CD4-positive, alpha-beta memory T cell (primary cell): ENCODE measurements at places on chromosomes 3 and 15.

DNA sequence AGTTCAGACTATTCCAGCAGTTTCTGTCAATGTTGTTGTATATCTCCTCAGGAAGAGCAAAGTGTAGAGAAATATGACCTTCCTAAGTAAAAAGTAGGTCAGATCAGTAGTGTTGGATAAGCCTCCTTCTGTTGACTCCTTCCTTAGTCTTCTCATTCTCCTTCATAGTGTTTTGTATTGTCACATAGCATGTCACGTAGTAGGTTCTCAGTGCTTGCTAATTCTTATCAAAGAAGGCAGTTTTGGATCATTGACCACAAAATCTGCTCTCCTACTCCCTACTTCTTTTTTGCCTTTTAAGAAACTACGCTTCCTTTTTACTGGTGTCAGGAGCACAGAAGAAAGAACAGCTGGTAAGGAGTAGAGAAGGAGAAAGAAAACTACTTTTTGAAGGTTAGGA lies 1.0 kb upstream of the MGA start:
- no peak for DNase-seq
- no peaks in the 10 kb centered on the region for H3K27me3 ChIP-seq
- H3K27ac ChIP-seq, result no peak overlapping the region
- H3K36me3 ChIP-seq, result no peaks in the 10 kb centered on the region

- H3K4me1 ChIP-seq, result no peaks in the 10 kb centered on the region
- H3K4me3 ChIP-seq, result no peak overlapping the region
- no peaks in the 10 kb centered on the region for H3K27me3 ChIP-seq
- H3K27ac ChIP-seq, result no peak overlapping the region
- H3K36me3 ChIP-seq, result no peaks in the 10 kb centered on the region
Measured at GRCh38 chr3:111846039-111846438, 13.0 kb upstream of the PHLDB2 start.

GRCh38 chr3:41220906-41221677 lies 21.8 kb downstream of the CTNNB1 start:
- peaks cover 23% of the 10 kb centered on the region for H3K36me3 ChIP-seq
- H3K27ac ChIP-seq, result no peak overlapping the region
- H3K4me1 ChIP-seq, result peaks cover 65% of the 10 kb centered on the region
- no peak overlapping the region for H3K4me3 ChIP-seq
- DNase-seq, result no peak
- no peaks in the 10 kb centered on the region for H3K27me3 ChIP-seq

DNA sequence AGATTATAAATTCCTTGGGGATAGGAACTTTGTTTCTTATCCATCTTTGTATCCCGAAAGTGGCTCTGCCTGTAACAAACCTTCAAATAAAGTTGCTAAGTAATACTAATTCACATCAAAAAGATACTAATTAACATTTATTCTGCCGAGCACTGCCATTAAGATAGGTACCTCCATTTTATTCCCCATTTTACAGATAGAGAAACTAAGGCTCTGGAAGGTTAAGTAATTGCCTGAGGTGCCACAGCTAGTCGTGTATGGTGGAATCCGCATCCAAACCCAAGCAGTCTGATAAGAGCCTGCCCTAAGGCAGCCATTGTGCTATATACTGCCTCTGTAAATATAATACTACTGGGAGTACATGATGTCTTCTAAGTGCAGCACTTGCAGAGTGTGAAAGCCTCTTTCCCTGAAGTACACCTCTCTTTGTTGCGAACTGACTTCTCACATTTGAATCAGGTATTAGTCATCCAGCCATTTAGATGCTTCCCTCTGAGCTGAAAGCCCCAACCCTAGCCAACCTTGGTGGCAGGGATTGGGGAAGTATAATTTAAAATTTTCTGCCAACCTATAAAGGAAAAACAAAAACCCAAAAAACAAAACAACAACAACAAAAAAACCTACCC lies 78.5 kb upstream of the CHD2 start:
- H3K27ac ChIP-seq, result no peak overlapping the region
- H3K36me3 ChIP-seq, result no peaks in the 10 kb centered on the region
- no peak overlapping the region for H3K4me3 ChIP-seq
- no peak for DNase-seq
- H3K27me3 ChIP-seq, result no peaks in the 10 kb centered on the region
